Activated CD4-positive, alpha-beta T cell treated with anti-CD3 and anti-CD28 coated beads, Interleukin-2, amount 50 U/mL, for 16 hours (primary cell): ENCODE measurements at places on chromosomes 7 and 10.

- no peak for DNase-seq
Observed at GRCh38 chr10:132455986-132456847, 59.2 kb downstream of the PWWP2B start.

DNA sequence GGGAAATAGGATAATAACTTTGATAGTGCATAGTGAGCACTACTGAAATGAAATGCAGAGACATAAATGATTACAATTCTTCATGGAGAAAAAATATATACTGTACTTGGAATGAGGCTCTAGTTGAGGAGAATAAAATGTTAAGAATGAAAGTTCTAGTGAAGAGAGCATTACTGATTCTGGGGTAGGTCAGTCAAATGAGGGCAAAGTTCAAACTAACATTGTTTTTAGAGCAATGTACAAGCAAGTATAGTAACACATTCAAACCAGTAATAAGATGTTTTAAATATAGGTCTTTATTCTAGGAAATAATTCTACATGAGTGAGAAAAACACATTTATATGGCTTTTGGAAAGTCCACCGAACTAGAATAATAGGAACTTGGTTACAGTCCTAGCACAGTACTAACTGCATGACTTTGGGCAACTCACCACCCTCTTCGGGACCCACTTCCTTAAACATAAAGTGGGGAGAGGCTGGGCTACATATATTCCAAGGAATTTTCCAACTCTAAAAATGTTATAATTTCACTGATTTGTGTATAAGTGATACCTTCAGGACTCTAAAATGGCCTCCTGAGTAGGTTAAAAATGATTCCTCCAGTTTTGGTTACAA is 86.4 kb downstream of the CDK6 start:
- DNase-seq: no peak

DNA sequence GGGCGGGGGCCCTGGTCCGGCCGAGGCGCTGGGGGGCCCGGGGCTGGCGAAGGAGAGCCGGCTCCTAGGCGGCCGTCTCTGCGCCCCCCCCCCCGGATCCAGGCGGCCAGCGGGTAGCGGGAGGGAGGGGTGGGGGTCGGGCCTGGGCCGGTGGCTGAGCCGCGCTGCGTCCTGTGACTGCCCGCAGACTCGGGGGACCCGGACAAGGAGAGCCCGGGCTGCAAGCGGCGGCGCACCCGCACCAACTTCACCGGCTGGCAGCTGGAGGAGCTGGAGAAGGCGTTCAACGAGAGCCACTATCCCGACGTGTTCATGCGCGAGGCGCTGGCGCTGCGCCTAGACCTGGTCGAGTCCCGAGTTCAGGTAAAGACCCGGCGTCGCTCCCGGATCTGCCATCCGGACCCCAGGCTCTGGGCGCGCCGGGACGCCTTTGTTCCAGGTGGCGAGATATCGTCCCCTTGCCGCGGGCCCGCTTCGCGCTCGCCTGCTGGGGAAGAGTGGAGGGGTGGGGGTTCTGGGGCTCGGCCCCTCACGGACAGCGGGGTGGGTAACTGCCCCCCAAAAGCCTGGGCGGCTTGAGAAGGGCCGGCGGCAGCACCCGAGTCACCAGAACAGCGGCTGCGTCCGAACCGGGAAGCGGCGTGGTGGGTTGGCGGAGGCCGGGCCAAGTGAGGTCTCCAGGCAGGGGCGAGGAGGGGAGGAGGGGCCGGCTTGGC is 819 bp downstream of the UNCX start:
- DNase-seq: no peak

DNA sequence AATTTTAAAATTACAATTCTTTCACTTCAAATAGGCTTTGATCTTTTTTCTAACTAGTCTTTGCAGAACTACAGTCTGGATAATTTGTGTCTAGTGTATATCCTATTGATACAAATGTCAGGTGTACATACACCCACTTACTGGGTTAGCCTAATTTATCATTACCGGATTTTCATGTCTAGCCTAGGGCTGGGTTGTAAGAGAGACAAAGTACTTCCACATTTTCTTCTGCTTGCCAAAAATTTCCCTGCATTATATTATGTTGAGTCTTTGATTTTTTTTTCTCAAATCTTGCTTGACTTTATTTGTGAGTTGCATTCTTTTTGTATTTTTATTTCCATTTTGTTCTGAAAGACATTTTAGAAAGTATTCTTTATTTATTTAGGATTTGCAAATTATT is 284.8 kb upstream of the FZD8 start:
- no peak for DNase-seq

DNA sequence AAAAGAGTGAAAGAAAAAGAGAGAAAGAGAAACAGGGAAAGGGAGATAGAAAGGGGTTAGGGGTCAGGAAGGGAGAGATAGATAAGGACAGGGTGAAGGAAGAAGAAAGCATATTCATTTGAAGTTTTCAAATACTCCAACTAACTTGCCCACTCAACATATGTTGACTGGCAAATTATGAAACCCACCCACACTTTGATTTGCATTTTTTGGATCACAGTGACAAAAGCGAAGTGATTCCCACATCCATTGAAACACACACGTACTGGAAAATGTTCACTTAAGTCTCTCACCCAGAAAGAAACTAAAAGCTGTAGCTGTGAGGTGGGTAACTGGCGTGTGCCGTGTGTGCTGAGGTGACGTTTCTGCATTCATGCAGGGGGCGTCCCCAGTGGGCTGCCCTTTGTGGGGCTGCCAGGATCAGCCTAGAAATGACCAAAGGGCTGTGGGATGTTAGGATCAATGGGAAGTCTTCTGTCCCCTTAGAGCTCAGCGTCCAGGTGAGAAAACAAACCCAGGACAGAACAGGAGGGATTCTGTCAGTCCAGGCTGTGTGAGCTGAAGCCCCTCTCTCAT is 134.9 kb upstream of the ADARB2 start:
- no peak for DNase-seq

DNA sequence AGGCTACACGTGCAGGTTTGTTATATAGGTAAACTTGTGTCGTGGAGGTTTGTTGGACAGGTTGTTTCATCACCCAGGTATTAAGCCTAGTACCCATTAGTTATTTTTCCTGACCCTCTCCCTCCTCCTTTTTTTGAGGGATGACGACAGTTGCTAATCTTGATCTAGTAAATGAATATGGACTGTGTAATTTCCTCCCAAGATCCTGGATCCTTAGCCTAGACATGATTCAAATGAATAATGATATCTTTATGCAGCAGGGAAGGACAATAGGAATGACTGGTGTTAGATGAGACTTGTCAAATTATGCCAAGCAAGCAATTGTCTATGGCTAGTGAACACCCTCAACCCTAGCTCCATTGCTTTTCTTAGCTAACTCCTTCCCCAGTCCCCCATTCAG is 156.2 kb downstream of the PLPP4 start:
- DNase-seq: no peak

DNA sequence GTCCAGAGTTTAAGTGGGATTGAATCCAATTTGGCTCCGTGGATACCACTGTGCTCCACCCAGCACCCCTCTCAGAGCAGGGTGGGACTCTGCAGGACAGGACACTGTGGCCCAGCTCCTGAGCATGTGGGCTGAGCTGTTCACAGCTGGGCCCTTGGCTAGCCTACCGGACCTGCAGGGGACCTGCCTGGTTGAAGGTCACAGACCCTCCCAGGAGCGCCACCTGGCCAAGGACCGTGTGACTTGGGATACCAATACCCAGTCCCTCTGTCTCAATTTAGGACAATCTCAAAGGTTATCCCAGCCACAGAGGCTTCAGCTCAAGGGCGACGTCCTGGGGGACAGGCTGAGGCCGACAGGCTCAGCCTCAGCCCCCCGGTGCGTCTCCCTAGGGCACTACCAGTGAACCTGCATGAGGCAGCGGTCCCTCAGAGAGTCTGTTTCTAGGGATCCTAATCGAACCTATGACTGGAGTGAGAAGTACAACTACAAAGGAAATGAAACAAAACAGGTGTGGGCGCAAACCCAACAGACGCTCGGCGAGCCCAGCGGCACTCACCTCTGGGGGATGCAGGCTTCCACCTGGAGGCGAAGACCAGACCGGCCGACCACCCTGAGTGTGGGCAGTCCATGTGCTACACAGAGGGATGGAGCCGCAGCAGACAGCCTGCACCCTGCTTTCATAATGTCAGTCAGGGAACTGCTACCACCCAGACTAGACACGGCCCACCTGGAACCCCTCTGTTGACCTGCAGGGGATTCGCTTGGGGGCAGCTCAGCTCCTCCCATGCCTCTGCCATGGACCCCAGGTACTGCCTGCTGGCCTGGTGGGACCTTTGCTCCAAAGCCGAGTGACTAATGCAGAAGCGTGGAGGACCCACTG is 103.7 kb downstream of the PAXIP1 start:
- DNase-seq: no peak

- no peak for DNase-seq
Observed at GRCh38 chr10:44306147-44306710, 78.7 kb downstream of the CXCL12 start.

GRCh38 chr10:47403446-47404318 is 19.6 kb upstream of the ZNF488 start:
- no peak for DNase-seq

DNA sequence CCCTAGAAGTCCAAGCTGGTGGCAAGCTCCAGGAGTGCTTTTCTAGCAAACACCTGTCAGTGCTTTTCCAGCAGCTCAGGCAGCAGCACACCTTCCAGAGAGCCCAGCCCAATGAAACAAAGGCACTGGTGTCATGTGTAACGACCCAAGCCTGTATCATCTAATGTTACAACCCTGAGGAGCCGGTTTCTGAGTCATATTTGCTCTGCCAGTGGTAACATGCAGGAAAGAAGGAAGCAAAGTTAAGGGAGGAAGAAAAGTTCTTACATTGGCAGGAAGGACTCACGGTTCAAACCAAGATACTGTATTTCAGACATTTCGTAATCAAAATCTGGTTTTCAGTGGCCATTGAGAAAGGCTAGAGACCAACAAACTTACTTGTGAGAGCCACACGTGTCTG is at the start of gene ANKRD22:
ANKRD22 (minus strand) TSS at position 139 of the 400 bp plus-strand sequence. CDS start 237 bp downstream, outside the sequence.
- DNase-seq: peak; percentile 63
